Testis (tissue), 5 donors: ENCODE measurements at places on chromosomes 16 and 17. TPM values are rescaled to one million over a fixed set of nuclear protein-coding genes. Genes with fewer than 3 reads are reported as not detected.

DNA sequence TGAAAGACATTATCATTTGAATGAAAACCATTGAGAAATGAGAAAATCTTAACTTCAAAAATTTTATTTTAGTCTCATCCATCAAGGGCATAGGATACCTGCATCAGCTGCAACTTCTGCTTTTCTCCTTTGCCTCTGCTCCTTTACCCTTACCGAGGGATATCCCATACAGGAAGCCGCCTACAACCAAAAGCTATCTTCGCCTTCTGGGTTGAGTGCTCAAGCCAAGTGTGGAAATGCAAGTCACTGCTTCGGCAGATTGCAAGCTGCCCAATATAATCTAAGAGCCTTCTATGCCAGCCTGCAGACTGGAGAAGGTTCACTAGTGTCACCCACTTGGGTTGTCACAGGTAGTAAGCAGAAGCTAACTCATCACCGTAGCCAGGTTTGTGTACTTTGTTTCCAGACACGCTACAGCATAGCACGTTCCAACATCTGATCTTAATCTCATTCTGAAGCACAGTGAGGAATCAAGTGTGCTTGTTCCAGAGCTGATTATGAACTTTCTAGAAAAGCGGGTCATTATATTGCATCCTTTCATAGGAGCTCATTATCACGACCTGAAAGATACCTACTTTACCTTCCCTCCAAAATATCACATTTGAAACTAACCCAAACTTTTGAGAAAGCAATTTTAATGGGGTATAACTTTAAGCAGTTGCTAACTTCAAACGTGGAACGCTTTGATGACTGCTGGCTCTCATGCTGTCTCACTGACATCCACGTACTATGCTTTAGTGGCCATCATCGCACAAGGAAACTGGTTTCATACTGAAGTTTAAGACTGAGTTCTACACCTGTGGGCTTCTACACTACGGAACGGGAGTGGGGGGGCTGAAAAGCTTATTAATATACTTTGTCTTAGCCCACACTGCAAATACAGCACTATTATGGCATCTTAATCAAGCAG is 8.0 kb upstream of the UNK start:
- no peak for DNase-seq

- DNase-seq, result no peak
Measured at GRCh38 chr16:82027629-82028064, 7.4 kb upstream of the HSD17B2 start.

SLC16A13 gene
- 1.9 TPM for total RNA-seq

- DNase-seq, result no peak
Measured at GRCh38 chr17:18959071-18959844, 7.3 kb downstream of the SLC5A10 start.

GRCh38 chr17:4604111-4604644 is 19.8 kb downstream of the SMTNL2 start:
- DNase-seq, result peak; percentile 92

DNA sequence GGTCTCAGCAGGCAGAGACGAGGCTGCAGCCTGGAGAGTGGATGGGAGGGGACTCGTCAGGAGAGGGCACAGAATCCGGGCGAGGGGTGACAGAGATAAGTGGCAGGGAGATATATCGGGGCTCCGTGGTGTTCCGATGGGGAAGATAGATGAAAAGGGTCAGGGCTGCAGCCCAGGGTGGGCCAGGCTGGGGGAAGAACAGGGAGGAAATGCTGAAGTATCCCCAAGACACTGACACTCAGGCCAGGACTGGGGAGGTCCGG is 2.1 kb downstream of the LGALS3BP start:
- DNase-seq, result no peak

WDR59 gene
- total RNA-seq, result 55.0 TPM

CCL3 gene
- total RNA-seq, result 0.56 TPM

- no peak for DNase-seq
Measured at GRCh38 chr17:61517843-61518606, 65.8 kb downstream of the TBX4 start.

ADCY9 gene
- total RNA-seq, result 77.2 TPM

- no peak for DNase-seq
Measured at GRCh38 chr17:65723431-65724151, 162.1 kb upstream of the AXIN2 start.

DNA sequence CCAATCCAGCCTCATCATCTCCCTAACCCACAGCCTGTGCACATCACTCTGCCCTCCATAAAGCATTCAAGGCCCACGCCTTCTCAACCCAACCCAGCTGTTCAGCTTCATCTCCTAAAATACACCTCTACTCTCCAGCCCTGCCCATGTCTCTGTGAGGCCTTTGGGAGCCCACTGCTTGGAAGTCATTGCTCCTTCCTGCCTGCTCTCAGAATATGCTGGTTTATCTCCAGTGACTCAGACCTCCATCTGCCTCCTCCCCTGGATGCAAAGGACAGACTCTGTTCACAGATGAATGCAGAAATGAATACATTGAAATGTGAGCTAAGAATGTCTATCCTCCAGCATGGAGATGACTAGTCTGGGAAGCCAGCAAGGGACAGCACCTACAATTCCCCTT is 19.0 kb downstream of the KCNG4 start:
- no peak for DNase-seq

- no peak for DNase-seq
Measured at GRCh38 chr16:46832757-46833459, 1.9 kb upstream of the C16orf87 start.

DNA sequence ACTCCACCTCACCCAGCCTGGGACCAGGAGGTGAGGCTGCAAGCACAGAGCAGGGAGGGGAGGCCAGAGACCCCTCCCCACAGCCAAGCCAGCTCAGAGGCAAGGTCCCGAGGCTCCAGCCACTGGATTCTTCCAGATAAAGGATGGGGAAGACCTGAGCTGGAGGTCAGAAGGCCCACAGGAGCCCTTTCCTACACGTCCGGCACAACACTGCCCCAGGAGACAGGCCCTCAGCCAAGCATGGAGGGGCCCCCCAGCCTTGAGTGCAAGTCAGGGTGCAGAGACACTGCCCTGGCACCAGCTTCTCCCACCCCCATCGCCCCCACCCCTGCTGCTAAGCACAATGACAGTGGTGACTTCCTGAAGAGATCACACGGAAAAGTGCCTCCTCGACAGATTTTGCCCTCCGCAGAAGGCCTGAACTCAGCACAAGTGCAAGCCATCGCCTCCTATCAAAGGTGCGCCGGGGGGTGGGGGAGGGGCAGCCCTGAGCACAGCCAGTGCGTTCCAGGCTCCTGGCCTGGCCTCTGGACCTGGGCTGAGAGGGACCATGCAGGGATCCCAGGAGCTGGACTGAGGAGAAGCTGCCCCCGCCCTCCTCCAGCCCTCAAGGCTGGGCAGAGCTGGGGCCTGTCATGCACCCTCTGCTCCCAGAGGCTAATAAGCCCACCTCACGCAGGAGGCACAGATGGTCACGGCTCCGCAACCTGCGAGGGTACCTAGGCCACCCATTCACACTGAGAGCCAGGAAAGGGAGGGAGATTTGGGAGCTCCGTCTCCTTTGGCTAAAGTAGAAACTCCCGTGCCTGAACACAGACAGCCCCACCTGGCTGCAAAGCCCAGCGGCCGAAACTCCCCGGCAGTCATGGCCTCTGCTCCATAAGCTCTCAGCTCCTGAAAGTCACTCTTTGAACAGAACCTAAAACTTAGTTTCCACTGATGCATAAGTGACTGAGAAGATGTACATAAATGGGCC is 2.7 kb downstream of the MAFG start:
- DNase-seq, result no peak

TMUB2 gene
- total RNA-seq, result 63.1 TPM

DNA sequence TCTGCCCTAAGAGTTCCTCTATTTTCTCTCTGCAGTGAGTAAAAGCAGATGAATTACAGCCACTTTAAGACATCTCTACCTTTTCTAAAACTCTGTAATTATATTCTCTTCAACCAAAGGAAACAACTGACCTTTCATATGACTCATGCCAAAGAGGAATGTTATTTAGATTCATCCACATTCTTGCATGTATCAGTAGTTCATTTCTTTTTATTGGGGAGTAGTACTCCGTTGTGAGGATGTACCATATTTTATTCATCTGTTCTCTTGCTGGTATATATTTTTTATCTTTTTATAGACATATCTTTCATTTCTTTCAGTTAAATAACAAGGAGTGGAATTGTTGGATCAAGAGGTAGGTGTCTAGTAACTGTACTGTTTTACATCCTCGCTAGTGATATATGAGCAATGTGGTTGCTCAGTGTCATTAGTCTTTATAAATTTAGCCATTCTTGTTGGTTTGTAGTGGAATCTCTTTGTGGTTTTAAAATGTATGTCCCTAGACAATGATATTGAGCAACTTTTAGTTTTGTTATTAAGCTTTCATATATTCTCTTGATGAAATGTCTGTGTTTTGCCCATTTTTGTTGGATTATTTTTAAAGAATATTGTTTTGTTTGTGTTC is 7.8 kb upstream of the MYH8 start:
- no peak for DNase-seq

PIK3R5 gene
- 14.0 TPM for total RNA-seq

PIK3R6 gene
- 2.5 TPM for total RNA-seq

- DNase-seq, result no peak
Measured at GRCh38 chr16:58773870-58774269, 39.8 kb upstream of the GOT2 start.

DNA sequence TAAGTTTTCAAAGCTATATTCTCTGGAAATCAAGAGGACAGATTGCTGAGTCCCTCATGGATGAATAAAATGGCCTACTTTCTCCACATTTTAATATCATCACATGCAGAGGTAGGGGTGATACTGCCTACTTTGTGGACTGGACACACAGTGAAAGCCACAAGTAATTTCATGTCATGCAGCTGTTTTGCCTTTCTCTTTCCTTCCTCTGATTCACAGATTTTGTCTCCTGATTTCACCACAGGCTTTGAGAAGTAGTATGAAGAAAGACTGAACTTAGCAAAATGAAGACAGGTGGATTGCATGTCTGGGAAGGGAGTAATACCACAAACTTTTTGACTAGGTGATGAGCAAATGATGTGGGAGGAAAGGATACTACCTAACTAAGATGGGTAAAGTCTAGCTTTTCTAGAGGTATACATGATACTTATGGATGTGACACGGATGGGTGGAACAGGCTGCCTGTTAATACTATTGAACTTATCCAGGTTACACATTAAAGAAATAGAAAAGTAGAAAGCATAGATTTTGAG is 478.4 kb upstream of the GOT2 start:
- DNase-seq, result no peak

GRCh38 chr17:19769946-19770652 is 22.0 kb upstream of the ALDH3A1 start:
- DNase-seq, result no peak

TMC5 gene
- total RNA-seq, result 4.5 TPM

CCL2 gene
- total RNA-seq, result 1.0 TPM

DNA sequence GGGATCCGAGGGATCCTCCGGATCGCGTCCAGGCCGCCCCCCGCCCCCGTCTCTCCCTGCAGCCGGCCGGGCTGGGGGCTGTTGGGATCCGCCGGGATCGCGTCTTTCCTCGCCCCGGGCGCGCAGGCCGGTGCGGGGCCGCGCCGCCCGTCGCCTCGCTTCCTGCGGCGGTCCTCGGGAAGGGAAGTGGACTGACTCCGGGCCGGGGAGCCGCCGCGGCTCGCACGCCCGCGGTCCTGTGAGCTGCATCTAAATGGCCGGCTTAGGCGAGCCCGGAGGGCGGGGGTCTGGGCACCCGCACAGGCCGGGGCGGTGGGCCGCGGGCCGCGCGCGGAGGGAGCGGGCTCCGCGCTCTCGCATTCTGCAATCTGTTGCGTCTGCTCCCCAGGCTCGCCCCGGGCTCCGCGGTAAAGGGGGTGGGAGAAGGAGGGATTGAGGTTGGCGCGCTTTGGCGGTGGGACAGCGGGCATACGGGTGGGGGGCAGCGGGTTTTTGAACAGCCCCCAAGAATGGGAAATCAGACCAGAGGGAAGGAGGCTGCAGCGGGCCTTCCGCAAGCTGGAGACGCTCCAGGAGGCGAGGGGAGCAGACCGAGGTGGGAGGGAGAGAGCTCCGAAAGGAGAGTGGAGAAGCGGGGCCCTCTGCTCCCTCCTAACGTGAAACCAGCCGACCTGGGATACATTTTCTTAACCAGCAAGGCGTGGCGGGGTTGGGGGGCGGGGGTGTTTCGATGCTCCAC is 2.2 kb downstream of the TMEM132E start:
- no peak for DNase-seq

CD300LG gene
- 48.4 TPM for total RNA-seq

TBC1D3 gene
- total RNA-seq, result not detected

DNA sequence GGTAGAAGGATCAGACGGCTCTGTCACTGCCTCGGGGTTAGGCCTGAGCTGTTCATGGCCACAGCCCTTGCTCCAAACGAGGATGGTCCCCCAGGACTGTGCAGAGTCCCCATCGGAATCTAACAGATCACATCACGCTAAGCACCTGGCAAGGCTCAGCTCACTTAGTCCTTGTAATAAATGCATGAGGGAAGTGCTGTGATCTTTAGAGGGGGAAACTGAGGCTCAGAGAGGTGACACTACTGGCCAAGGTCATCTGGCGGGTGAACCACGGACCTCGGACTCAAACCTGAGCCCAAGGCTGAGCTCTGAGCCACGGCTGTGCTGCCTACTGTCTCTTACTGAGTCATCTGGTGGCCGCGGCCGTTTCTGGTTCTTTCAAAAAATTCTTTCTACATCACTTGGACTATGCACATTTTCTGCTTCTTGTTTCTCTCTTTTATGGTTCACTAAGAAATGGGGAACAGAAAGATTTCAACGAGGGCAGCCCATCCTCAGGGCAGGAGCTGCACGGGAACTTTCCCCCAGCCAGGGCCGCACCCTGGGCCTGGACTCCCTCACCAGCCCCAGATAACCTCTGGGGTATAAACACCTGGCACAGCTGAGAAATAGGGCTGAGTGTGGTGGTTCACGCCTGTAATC is 55.6 kb downstream of the COTL1 start:
- no peak for DNase-seq

DNA sequence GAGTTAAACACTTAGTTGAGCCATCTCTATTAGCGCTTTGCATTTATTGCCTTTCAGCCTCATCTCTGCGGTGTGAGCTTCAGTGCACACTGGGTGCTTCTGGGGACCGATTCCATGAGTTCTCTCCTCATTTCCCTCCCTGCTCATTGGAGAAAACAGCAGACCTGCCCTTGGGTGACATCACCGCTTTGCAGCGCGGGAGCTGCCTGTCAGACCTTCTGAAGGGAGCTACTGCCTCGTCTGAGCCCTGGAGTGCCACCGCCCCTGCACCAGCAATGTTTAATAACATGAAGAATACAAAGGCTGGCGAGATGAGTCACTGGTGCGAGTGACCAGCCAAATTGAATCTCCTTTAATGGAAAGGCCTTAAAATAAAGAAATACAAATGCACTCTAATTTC is 30.2 kb upstream of the CPPED1 start:
- no peak for DNase-seq

CDH1 gene
- total RNA-seq, result 0.94 TPM

TAT gene
- 1.5 TPM for total RNA-seq

GRCh38 chr17:17508019-17508535 is 11.9 kb upstream of the RASD1 start:
- no peak for DNase-seq

RNF213 gene
- total RNA-seq, result 68.9 TPM

DNA sequence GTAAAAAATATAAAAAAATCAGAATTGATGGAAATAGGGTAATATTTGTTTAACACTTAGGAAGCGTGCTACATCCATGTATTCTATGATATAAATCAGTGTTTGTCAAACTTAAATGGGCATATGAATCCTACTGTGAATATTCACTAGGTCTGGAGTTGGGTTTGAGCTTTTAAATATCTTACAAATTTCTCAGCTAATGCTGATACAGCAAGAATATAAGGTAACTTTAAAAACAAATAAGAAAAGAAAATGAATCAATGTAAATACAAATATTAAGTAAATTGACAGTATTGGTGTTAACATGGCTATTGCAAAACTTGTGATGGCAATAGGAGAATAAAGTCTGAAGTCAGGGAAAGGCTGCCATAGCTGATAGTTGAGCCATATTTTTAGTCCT is 3.6 kb downstream of the MYH13 start:
- DNase-seq, result no peak

TMEM106A gene
- total RNA-seq, result 8.7 TPM

DCXR gene
- total RNA-seq, result 134 TPM
